ENCODE measurements at places on chromosomes 11 and 22. TPM values are rescaled to one million over a fixed set of nuclear protein-coding genes. Genes with fewer than 3 reads are reported as not detected.
A peak's percentile ranks its signal among the peaks of the same experiment; 100 is the strongest.

APOL4 gene
- polyA plus RNA-seq: 5.6 TPM

DNA sequence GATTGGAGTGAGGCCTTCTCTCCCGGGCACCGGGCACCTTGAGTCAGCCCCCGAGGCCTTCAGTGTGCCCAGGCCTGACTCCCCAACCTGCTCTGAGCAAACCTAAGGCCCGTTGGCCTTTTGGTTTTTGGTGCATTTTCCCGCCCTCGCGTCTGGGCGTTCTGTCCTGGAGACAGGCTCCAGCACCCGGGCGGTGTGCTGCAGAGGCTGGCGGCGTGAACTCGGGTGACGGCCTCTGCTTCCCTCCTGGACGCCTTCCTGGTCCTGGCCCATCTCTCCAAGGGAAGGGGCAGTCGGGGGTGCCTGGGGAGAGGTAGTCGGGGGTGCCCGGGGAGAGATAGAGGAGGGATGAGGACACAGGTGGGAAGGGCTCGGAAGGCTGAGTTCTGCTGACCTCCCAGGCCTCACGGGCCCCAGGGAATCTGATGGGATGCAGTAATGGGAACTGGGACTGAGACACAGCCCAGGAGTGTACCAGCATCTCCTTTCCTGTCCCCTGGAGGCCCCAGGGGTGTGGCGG, 1326.4 kb downstream of the BRD1 start:
- no peak for DNase-seq

GRCh38 chr11:76770642-76771445, 12.3 kb upstream of the TSKU start:
- DNase-seq: peak; percentile 62

- DNase-seq: no peak
Measured at GRCh38 chr11:47271328-47271727, 1.4 kb downstream of the MADD start.

DNA sequence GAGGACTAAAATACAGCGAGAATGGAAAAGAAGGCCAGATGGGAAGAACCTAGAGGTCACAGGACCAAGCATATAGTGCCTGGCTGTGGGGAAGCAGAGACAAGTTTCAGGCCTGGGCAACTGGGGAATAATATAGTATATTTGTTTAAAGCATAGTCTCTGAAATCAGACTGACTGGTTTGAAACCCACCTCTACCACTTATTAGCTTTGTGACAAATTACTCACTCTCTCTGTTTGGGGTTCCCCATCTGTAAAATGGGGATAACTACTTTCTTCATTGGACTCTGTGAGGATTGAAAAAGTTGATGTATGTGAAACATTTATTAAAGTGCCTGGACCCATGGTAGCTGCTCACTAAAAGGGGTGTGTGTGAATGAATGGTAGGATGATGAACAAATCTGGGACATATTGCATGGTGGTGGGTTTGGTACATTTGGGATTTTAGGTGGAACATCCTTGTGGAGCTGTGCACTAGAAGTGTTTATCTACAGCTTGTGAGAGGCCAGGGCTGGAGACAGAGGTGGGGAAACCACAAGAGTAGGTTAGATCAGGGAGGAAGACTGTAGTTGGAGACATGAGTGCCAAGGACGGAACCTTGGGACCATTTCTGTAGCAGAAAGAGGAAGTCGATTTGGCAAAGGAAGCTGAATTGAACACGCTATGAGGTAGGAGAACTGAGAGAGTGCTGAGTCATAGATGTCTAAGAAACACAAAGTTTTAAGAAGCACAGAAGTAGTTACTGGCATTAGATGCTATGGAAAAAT, 52.6 kb downstream of the SWAP70 start:
- no peak for DNase-seq

MIOX gene
- polyA plus RNA-seq: not detected

- DNase-seq: no peak
Measured at GRCh38 chr11:120011836-120012235, 126.1 kb downstream of the TRIM29 start.

DNA sequence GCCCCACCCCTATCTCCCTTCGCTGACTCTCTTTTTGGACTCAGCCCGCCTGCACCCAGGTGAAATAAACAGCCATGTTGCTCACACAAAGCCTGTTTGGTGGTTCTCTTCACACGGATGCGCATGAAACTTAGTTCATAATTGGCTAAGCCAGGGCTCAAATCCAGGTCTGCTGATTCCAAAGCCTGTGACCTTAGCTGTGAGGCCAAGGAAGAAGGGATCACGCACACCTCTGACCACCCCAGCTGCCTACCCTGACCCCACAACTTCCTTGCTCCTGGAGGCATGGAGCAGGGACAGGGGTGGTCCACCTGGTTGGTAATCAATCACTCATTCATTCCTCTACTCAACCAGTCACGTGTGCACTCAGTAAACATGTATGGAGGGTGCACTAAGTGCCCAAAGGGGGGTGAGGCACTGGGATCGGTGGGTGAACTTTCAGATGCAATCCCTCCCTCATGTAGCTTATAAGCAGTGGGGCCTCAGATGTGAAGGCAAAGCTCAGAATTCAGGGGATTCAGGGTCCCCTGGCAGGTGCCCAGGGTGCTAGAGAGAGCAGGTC, 10.3 kb downstream of the FXYD2 start:
- DNase-seq: no peak

- DNase-seq: no peak
Measured at GRCh38 chr22:42160830-42161696, 30.5 kb upstream of the CYP2D6 start.

GRCh38 chr11:65863889-65864705, 3.9 kb downstream of the MUS81 start:
- DNase-seq: peak; percentile 29

- DNase-seq: no peak
Measured at GRCh38 chr11:19281041-19281440, 40.3 kb upstream of the E2F8 start.

DNA sequence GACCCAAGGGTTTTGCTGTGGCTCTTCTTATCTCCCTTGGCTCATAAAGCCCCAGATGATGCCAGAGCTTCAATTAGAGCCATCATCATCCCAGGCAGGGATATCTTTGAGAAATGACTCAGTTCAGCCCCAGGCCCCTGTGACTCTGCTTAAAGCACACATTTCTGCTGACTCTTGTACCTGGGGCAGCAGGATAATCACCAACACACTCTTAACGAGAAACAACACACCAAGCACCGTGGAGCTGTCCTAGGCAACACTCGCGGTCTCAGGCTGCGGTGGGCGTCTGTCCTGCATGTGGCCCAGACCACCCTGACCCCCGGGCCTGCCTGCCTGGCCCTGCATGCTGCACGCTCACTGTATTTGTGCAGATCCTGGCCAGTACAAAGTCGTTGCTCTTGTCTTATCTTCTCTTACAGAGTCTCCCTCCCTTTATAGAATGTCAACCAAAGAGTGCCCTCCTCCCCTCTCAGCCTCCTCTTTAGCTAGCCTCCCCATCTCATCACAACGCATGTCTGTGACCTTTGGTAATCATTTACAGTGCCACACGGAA, 114.2 kb upstream of the PARVA start:
- DNase-seq: no peak

- DNase-seq: no peak
Measured at GRCh38 chr11:123260511-123261211, 65.6 kb upstream of the CLMP start.

CARD18 gene
- polyA plus RNA-seq: not detected

ROBO4 gene
- polyA plus RNA-seq: 12.0 TPM

DNA sequence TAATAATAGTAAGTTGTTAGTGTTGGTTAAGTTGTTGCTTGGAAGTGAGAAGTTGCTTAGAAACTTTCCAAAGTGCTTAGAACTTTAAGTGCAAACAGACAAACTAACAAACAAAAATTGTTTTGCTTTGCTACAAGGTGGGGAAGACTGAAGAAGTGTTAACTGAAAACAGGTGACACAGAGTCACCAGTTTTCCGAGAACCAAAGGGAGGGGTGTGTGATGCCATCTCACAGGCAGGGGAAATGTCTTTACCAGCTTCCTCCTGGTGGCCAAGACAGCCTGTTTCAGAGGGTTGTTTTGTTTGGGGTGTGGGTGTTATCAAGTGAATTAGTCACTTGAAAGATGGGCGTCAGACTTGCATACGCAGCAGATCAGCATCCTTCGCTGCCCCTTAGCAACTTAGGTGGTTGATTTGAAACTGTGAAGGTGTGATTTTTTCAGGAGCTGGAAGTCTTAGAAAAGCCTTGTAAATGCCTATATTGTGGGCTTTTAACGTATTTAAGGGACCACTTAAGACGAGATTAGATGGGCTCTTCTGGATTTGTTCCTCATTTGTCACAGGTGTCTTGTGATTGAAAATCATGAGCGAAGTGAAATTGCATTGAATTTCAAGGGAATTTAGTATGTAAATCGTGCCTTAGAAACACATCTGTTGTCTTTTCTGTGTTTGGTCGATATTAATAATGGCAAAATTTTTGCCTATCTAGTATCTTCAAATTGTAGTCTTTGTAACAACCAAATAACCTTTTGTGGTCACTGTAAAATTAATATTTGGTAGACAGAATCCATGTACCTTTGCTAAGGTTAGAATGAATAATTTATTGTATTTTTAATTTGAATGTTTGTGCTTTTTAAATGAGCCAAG, 2.7 kb downstream of the NEAT1 start:
- no peak for DNase-seq

DNA sequence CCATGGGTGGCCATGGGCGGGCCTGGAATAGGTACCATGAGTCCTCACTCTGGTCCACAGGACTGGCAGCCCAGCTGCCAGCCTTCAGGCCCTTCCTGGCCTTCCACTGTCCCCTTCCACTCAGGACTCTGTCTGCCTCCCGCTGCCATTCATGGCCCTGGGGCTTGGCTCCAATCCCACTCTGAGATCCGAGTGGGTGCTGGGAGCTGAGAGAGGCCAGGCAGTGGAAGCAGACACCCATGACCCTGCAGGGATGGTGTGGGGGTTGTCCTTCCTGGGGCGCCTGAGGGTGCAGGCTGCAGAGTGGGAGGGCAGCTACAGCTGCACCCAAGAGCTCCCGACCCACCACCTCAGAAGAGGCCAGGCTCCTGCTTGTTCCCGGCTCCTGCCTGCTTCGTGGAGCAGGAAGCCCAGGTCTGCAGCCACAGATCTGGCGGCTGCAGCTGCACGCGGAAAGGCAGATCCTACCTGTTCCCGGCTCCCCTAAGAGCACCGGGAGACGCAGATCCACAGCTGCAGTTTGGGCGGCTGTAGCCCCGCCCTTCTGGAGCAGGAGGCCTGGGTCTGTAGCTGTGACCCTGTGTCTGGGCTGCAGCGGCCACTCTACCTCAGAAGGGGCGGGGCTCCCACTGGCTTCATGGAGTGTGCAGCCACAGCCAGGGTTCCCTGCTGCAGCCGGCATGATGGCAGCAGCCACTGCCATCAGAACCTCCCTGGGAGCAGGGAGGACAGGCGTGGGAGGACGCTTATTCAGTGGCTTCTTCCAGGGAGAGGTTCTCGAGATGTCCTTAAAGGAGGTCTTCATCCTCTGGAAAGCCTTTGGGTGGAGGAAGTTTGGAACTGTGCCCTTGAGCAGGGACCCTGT, 27.5 kb downstream of the IGHMBP2 start:
- no peak for DNase-seq

- DNase-seq: no peak
Measured at GRCh38 chr11:85595285-85595884, 31.8 kb downstream of the DLG2 start.

- no peak for DNase-seq
Measured at GRCh38 chr11:76240161-76240540, 33.8 kb upstream of the WNT11 start.

BCO2 gene
- 3.2 TPM for polyA plus RNA-seq

- DNase-seq: no peak
Measured at GRCh38 chr11:10019906-10020682, 273.9 kb downstream of the SBF2 start.

GRCh38 chr11:112570333-112570732, 309.7 kb upstream of the PLET1 start:
- no peak for DNase-seq

GRCh38 chr11:69010361-69010891, 2.6 kb downstream of the MRGPRF start:
- DNase-seq: peak; percentile 28

- no peak for DNase-seq
Measured at GRCh38 chr22:42228483-42228882, 42.0 kb downstream of the TCF20 start.

CNIH2 gene
- 0.48 TPM for polyA plus RNA-seq

DNA sequence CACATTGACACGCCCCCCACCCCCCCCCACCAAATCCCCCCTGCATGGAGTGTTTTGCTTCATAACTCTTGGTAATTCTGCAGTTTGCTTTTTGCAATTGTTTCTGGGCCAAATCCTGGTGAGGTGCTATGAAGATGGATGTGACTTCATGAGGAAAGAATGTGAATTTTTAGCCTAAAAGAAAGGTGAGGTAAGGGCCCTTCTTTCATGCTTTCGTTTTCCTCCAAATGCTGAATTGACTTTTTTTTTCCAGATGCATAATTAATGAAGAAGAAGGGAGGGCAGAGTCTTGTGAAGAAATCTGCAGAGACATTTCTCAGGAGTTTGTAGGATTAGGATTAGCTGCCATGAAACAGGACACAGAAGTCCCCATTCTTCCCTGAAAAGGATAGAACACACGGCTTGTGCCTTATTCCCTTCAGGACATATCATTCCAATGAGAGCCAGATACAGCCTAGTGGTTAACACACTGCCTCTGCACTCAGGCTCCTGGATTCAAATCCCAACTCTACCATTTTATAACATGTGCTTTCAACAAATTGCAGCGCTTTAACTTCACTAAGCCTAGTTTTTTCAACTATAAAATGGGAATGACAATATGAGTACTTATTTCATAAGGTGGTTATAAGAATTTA, 19.6 kb upstream of the TBCEL start:
- no peak for DNase-seq

GRCh38 chr11:130849215-130849568, 67.1 kb downstream of the SNX19 start:
- no peak for DNase-seq

DNA sequence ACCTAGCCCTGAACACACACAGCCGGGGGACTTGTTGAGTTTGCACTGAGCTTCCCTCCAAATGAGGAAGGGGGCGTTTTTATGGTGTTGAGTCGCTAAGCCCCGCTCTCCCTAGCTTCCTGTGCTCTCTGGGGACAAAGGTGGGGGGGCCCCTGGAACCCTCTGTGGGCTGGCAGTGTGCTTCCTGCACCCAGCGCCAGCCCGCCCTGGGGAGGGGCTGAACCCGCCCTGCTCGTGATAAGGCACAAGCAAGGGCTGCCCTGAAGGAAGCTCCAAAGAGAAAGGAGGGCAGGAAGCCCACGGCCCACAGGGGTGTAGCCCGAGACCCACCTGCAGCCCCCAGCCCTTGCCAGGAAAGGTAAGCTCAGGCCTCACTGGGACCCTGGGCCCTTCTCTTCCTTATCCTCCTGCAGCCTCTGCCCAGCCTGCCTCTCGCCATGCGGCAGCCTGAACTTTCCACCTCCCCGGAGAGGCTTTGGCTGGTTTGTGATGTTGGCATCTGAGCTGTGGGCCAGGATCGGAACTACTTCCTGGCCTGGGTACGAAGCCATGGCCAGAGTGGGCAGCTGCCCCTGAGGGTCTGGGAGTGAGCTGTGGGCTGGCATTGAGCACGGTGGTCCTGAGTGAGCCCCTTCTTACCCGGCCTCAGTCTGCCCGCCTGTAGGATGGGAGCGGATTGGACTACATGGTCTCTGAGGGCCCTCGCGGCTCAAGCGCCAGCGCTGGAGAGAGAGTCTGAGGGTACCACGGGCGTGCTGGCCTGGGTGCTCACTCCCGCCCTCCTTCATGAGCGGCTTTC, at the start of gene FERMT3:
TSS of gene FERMT3 (plus strand) at position 265 of the 799 bp plus-strand sequence. CDS start 644 bp downstream, outside the sequence.
- no peak for DNase-seq

- DNase-seq: no peak
Measured at GRCh38 chr22:36279219-36279666, 26.3 kb downstream of the APOL1 start.

YAP1 gene
- 152 TPM for polyA plus RNA-seq

All from ovary (tissue), 10 donors.